Fibroblast of skin of left quadriceps (primary cell): ENCODE measurements at places on chromosomes 1 and 21.

DNA sequence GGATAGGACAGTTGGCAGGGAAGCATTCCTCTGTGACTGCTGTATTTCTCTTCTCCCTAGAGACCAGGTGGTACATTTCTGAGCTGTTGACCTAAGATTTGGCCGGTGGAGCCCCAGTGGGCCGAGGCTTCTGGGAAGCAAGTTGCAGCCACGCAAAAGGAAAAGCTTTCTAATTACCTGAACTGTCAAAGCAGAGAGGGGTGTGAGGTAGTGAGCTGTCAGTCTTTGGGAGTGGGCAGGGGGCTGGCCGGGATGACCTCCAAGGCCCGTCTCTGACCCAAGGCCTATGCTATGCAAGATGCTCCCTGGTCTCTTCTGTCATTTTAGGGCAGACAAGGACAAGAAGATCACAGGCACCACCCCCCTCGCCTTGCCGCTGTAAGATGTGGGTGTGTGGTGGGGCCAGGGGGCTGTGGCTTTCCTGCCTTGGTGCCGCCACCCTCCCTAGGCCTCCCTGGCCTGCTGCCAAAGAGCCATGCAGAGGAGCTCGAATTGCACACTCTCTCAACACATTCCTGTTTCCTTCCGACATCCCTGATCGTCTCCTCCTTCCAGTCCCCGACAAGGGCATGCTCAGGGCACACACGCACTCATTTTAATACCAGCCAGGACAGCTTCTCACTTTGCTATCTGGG, 7.7 kb downstream of the PADI1 start:
- DNase-seq = peak; percentile 65

- DNase-seq = no peak
These were observed 15.3 kb downstream of the KRTAP10-1 start for GRCh38 chr21:44524414-44525371.

GRCh38 chr1:64470665-64471217, 812 bp downstream of the CACHD1 start:
- no peak for DNase-seq

GRCh38 chr1:49163031-49163430, 386.3 kb upstream of the BEND5 start:
- DNase-seq = peak; percentile 52

GRCh38 chr21:34129901-34130715, 56.7 kb downstream of the MRPS6 start:
- no peak for DNase-seq

GRCh38 chr1:40780678-40781607, 2.6 kb upstream of the KCNQ4 start:
- no peak for DNase-seq

GRCh38 chr1:38829368-38829767, 30.2 kb downstream of the RRAGC start:
- no peak for DNase-seq

- DNase-seq = no peak
These were observed 47.2 kb upstream of the ECE1 start for GRCh38 chr1:21337454-21337927.

- DNase-seq = no peak
These were observed 16.7 kb upstream of the KCNJ6 start for GRCh38 chr21:37932936-37933335.

DNA sequence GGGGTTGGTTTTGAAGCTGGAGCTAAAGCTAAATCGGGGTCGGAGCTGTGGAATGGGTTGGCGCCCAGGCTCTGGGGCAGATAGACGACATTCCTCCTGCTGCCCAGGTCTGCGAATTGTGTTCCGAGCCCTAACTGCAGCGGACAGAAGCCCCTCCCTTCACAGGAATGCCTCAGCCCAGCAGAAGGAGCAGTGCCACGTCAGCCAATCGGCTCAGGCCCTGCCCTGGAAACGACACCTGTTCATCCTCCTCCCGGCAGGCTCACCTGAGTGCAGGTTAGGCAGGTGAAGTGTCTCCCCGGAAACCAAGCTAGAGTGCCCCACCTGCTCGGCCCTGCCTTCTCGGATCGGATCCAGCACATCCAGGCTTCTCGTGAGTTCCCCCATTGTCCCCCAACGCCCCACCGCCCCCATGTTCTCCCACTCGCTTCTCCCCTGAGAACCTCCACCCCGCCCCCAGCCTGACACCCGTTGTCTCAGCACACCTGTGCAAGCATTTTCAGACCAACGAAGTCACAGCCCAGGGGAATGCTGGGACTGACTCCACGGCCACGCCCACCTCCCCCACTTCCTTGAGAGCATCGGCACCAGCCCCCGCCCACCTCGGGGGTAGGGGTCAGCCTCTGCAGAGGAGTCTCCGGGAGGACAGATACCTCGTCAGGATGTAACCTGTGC, 775 bp downstream of the TMEM125 start:
- DNase-seq = no peak

DNA sequence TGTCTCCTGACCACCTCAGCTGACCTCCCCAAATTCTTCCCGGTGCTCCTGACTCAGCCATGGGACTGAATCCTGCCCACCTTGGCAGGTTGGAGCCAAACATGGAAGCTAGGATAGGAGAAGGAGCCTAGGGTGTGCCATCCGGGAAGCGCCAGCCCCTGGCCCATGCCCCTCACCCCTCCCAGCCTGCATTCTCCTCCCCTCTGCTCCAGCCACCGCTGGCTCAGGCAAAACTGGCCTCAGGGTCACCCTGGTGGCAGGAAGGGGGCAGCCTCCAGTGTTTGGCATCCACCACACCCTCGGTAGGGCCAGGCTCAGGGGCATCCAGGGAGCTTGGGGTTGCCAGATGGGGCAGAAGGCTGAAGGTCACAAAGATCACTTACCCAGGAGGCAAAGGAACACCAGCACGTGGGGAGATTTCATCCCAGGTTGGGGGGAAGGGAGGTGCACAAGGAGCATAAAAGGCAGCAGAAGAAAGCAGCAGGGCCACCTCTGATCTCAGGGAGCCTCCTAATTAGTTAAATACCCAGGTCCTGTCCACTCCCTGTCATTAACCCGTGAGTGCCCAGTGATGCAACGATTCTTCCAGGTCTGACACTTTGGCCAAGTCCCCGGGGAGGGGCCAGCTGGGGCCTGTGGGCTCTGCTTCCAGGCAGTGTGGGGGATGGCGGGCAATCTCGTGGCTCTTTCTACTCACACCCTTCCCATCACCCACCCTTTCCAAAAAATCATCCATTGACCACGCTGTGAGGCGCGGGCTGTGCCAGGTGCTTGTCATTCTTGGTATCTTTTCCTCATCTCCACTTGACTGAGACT, at the start of gene PLA2G2E:
PLA2G2E (minus strand) TSS at position 481 of the 816 bp plus-strand sequence; CDS start at position 423, 58 bp downstream.
- no peak for DNase-seq

DNA sequence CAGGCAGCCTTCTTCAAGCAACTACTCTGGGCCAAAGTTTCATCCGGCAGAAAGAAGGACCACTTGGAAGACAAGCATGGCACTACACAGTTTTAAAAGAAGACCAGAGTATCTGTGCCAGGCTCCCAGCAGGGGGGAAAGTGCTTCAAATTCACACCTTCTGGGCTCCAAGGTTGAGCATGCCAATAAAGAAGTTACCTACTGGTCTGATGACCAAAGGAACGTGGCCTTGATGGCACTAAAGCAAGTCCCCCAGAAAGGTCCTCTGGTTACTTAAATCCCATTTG, 73.5 kb downstream of the CD46 start:
- no peak for DNase-seq

- no peak for DNase-seq
These were observed 453 bp downstream of the CDKN2C start for GRCh38 chr1:50970509-50970887.

- DNase-seq = no peak
These were observed 350.9 kb upstream of the PKN2 start for GRCh38 chr1:88333086-88333695.

DNA sequence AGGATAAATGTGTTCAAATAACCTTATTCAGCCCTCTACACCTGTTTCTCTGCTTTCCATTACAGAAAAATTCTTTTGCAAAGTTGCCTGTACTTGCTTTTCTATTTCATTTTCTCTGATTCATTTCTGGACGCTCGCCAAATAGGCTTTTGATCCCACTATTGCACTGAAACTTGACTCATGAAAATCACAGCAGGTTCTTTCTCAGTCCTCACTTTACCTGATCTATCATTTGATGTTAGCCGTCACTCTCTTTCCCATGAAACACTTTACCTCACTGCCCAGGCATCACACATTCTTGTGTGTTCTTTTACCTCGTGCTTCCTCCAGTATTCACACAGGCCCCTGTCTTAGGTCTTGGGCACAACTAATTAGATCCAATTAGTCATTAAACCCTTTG, 26.2 kb downstream of the HSPA13 start:
- DNase-seq = no peak

- no peak for DNase-seq
These were observed 5.0 kb downstream of the PPP1R15B start for GRCh38 chr1:204406621-204407020.

DNA sequence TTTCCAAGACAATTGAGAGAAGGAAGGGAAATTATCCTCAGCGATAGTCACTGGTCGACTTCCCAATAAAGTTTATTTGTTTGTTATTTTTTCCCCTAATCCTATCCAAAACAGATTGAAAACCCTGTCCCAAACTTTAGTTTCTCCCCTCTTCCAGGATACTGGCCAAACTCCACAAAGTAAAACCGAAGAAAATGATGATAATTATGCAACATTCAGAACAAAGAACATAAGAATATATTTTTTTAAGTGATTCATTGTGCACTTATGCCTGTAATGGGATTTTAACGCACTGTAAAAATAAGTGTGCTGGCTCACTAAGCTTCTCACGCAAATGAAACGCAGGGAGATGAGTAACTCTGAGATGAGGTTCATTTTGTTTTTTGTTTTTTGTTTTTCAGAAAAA, 6.0 kb downstream of the GLIS1 start:
- DNase-seq = peak; percentile 85

GRCh38 chr1:1128454-1129139, 12.7 kb upstream of the C1orf159 start:
- no peak for DNase-seq

DNA sequence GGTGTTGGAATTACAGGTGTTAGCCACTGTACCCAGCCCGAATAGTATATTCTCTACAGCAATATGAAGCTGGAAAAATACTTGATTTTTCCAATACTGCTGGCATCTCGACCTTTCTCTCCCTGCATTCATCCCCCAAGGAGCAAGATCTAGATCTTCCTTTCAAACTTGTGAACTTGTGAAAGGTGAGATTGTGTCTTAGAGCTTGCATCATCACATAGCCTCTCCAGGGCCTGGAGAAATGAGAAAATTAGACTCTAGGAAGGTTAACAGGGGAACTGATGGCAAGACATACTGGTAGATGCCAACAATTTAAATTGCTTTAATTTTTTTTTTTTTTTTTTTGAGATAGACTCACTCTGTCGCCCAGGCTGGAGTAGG, 2.1 kb downstream of the PRUNE1 start:
- DNase-seq = no peak

GRCh38 chr1:234495231-234495990, 16.4 kb upstream of the TARBP1 start:
- DNase-seq = peak; percentile 84

- DNase-seq = no peak
These were observed 642 bp upstream of the NT5C1A start for GRCh38 chr1:39672551-39672947.

- DNase-seq = no peak
These were observed 57.0 kb downstream of the SLC22A15 start for GRCh38 chr1:116033322-116033721.

DNA sequence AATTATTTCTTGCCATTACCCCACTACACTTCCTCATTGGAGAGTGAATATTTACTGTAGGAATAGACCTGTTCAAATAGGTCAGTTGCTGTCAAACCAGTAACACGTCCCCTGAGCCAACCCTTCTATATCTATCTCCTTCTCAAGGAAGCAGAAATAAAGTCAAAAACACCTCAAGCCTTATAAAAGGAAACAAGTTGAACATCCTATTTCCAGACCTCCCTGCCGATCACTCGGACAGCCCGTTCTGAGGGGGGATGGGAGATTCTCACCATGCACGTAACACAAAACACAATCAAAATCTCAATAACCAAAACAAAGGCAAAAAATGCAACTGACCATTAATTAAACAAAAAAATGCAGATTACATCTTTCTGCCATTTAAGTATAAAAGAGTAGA, 121.5 kb upstream of the KRTAP19-8 start:
- no peak for DNase-seq

GRCh38 chr21:40631211-40631610, 215.7 kb downstream of the DSCAM start:
- DNase-seq = peak; percentile 38

GRCh38 chr1:73770109-73770905, 427.7 kb downstream of the LRRIQ3 start:
- DNase-seq = no peak

GRCh38 chr1:226525750-226526149, 22.8 kb upstream of the STUM start:
- DNase-seq = no peak

- DNase-seq = no peak
These were observed 194.3 kb downstream of the RPS6KC1 start for GRCh38 chr1:213245260-213245910.

DNA sequence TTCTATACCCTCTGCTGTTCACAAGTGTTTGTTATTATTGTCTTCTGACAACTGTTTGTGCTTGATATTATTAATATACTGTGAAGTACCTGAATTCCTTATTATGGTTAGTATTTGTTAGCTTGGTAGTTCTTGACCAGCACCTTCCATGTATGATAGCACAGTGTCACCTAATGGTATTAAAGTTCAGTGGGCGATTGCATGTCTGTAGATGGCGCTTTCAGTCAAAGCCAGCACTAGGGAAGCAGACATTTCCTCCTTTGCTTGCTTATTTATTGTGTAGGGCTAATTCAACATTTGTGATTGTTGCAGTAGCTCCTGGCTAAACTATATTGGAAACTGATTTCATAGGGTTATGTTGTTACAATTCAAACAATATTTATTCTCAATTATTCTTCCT, 218.0 kb downstream of the ZP4 start:
- DNase-seq = no peak

DNA sequence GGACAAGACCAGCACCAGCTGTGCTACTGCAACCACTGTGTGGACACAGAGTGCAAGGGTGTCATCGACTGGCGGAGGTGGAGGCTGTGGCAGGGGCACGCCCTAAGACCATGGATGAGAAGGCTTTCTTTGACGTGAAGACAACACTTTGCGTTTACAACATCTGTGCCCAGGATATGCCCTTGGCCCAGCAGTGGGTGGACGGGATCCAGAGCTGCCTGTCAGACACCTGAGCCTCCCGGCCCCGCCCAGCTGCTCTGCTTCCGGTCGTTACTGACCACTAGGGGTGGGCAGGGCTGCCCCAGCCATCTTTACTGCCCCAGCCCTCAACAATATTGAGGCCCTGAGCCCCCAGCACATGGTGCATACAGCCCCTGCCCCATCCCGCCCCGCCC, 21.4 kb upstream of the NPPB start:
- DNase-seq = no peak

DNA sequence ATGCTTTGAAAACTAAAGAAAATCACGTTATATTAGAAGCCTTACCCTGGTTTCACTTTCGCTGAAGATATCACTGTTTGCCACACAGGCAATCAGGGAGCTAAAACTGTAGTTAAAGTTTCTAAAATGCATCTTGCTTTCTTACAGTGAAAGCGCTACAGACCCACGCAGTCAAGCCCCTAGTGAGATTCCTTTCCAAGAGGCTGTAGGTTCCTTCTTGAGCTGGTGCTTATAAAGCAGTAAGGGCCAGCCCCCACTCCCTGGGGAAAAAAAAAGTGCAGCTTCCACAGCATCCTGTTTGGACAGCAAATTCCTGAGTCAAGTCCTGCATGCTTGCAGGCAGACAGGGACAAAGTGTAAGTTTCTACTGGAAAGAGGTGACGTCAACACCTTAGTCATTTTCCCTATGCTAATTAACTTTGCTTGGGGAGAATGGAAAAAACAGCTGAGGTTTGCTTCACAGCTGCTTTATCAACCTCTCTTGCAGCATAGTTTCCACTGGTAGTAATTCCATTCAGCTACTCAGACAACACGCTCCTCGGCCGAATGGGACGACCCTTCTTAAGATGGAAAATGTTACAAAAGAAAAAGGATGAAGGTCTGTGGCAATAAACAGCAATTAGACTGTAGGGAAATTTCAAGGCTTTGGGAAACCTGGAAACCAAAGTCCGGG, 14.7 kb upstream of the KCNE1 start:
- DNase-seq = peak; percentile 100
